ENCODE measurements at places on chromosomes 12 and 14. TPM values are rescaled to one million over a fixed set of nuclear protein-coding genes. Genes with fewer than 3 reads are reported as not detected.
A peak's percentile ranks its signal among the peaks of the same experiment; 100 is the strongest.

IFNG-AS1 gene
- 0.26 TPM for polyA plus RNA-seq

FMNL3 gene
- polyA plus RNA-seq = 58.2 TPM

LRRK2 gene
- 6.5 TPM for polyA plus RNA-seq

GLIPR1L1 gene
- 0.94 TPM for polyA plus RNA-seq

TBX5 gene
- 53.9 TPM for polyA plus RNA-seq

NINJ2 gene
- 2.2 TPM for polyA plus RNA-seq

CD163 gene
- polyA plus RNA-seq = 14.9 TPM

HOXC13 gene
- not detected for polyA plus RNA-seq

HCAR3 gene
- 0.17 TPM for polyA plus RNA-seq

KRT80 gene
- 1.0 TPM for polyA plus RNA-seq

CLEC4D gene
- polyA plus RNA-seq = 0.91 TPM

REC8 gene
- 66.0 TPM for polyA plus RNA-seq

DNA sequence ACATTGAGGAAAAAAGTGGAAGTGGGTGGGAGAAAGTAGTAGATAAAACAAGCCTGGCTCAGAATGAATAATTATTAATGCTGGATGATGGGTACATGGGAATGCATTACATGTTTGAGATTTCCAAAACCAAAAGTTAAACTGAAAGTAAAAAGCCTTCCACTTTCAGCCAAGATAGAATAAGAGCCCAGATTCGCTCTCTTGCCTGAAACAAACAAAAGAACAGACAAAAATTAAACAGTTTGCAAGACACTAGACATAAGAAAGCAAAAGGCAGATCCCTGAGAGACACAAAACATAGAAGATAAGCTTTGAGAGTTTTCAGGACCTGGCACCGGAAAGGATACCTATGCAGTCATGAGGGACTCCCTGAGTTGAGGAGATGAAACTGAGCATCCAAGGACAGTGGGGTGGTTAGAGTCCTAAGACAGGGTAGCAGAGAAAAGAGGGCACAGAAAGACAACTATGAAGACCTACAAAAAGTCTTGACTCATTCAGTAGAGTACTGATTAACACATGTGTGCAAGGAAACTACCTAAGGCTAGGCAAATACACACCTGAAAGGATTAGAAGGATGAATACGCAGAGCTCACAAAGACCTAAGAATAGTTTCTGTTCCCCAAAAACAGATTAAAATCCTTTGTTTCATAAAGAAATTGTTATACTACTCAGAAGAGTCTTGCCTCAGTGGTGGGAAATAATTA is 54.1 kb downstream of the CEP83 start:
- no peak for DNase-seq

DNA sequence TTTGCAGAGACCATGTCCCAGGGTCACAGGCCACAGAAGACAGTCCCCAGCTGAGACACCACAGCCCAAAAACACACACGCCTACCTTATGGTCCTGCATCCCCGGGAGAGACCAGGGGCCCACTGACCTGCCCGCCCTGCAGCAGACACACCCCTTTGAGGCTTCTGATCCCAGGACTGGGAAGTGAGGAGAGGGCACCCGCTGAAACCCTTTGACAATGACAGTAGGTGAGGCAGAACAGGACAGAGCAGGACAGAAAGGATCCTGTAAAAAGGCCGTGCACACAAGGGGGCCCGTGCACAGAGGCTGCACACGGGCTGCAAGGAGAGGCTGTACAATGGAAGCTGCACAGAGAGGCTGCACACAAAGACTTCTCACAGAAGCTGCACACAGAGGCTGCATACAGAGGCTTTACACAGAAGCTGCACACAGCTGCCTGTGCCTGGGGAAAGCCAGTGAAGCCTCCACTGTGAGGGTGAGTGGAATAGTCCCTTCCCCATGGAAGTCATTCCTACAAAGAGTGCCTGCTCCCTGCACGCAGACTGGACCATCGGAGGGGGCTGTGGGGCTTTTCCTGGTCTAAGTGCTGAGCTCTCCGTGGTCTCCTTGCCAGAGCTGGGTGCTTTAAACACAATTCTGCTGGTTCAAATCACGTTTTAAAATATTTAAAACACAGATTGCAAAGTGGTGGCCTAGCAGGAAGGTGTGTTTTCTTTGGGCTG is 16.6 kb upstream of the SFSWAP start:
- no peak for DNase-seq

- DNase-seq = no peak
Observed at GRCh38 chr12:119089380-119090013, 89.2 kb upstream of the HSPB8 start.

- peak; percentile 70 for DNase-seq
Observed at GRCh38 chr14:104113631-104114420, 24.6 kb upstream of the KIF26A start.

DNA sequence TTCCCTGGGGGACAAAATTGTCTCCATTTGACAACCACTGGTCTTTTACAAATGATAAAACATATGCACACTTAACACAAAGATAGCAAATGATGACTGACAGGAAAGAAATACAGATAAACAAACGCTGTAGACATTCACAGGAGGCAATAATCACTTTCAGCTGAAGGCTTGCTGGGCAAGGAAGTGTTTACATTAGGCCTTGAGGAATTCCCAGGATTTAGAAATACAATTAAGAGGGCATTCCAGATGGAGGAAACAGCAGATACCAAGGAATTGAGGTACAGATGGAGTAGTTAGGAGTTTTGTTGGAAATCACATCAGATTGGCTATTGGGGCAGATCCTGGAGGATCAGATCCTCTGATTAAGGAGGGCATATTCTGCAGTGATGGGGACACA is 93.9 kb downstream of the DYRK2 start:
- DNase-seq = no peak

GRCh38 chr14:92751819-92752218 is 3.4 kb upstream of the LGMN start:
- DNase-seq = no peak

DNA sequence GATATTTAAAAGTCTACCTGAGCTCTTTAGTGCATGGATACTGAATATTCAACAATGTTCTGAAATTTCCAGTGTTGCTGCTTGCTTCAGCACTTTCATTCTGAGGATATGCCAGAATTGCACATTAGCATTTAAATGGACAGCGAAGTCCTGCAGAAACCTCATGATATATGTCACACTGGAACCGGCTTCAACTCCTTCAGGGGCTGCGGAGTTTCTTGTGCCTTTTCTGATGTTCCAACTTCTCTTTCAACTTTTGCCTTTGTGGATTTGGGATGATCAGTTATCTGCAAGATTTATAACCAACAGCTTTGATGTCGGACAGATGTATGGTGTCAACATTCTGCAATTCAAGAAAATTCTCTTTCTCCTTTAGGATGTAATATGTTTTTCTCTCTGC is 142.5 kb upstream of the LMNTD1 start:
- no peak for DNase-seq

DNA sequence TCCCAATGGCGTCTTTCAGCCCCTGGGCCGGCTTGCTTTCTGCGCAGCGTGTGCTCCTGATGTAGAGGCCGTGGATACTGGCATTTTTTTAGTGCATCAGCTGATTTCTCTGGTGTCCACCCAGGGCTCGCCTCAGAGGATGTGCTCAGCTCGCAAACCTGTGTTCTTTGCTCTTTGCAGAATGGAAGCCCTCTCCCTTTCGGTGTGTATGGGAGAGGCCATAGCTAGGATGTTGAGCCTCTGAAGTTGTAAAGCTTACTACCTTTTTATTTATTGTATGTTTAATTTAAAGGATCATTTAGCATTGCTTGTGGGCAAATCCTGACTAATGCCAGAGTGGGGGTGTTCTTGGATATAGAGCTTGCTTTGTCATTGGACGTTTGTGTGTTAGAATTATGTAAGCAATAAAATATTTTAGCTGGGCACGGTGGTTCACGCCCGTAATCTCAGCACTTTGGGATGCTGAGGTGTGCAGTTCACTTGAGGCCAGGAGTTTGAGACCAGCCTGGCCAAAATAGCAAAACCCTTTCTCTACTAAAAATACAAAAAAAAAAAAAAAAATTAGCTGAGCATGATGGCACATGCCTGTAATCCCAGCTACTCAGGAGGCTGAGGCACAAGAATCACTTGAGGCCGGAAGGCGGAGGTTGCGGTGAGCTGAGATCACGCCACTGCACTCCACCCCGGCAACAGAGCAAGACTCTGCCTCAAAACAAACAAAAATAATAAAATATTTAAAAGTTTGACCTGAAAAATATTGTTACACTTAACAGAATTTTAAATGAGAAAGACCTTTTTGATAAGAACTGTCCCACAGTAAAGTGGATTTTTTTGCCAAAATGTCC is 52.6 kb upstream of the MMP17 start:
- no peak for DNase-seq

DNA sequence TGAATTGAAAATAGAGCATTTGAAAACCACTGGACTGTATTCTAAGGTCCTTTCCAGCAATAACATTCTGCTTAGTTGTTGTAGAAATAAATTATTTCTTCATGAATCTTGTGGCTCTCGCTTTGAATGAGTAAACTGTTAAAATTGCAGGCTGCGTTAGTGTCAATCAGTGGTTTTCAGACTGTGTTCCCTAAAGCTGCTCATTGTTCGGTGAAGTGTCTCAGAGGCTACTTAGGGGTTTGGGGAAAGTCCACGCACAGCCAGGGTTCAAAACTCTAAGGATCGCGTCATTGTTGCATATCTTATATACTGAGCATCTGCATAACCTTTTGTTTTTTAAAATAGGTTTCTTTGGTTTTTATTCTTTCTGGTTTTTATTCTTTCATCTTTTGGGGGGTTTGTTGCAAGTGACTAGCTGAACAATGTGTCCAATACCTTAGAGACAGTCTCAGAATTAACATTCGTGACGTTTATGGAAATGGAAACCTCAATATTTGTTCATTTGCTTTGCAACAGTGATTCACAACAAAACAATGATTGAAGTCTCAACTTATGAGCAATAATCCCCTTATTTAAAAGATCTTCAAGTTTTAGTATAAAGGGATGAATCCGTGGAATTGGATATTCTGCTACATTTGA is 108.1 kb downstream of the TTLL5 start:
- no peak for DNase-seq

- DNase-seq = no peak
Observed at GRCh38 chr14:33647385-33647786, 303.5 kb downstream of the EGLN3 start.

- no peak for DNase-seq
Observed at GRCh38 chr12:5173511-5174011, 129.9 kb downstream of the KCNA5 start.

DNA sequence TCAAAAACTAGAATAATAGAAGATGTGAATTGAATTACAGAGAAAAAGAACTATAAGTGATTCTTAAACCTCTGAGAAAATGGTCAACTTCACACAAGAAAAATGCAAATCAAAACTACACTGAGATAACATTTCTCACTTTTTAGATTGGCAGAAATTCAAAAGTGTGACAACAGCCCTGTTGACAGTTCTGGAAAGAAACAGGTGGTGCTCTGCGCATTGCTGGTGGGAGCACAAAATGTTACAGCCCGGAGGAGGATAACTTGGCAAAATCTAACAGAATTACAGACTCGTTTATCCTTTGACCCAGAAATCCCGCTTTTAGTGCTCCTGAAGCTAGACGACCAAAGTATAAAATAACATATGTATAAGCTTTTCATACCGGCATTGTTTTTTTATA is 222.5 kb upstream of the CNTN1 start:
- no peak for DNase-seq

DNA sequence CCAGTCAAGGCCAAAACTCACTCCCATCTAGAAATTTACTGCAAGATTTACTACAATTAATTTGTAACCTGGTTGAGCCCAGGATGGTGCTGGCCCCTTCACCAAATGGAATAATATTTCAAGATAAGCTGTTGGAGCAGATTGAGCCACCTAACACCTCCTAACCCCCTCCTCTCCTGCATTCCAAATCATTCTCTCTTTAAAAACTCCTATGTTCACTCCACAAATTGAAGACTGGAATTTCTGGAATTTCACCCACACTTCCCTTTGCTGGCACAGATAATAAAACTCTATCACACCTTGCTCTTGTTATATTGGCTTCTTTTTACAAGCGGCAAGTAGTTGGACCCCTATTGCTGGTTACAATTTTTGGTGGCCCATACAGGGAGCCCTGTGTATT is 41.7 kb downstream of the MIS18BP1 start:
- no peak for DNase-seq

GRCh38 chr14:97791072-97791471 is 993.9 kb downstream of the VRK1 start:
- no peak for DNase-seq

GRCh38 chr14:77155083-77155482 is 13.5 kb upstream of the ZDHHC22 start:
- DNase-seq = no peak

GRCh38 chr12:108313606-108314351 is 25.3 kb downstream of the CMKLR1 start:
- peak; percentile 52 for DNase-seq

DNA sequence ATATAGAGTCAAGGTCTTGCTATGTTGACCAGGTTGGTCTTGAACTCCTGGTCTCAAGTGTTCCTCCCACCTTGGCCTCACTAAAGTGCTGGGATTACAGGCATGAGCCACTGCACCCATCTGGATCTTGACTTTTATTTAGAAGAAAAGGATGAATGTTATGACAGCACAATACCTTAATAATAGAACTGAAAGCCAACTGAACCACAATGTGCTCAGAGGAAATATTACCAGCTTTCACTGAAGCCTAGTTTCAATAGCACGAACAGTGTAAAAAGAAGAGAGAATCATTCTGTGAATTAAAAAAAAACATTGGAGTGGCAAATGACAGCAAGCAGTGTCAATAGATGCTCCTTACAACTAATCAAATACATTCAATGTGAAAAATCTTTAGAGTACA is 239.2 kb upstream of the RMST start:
- DNase-seq = no peak

GRCh38 chr14:57879516-57879915 is 13.6 kb upstream of the SLC35F4 start:
- no peak for DNase-seq

- DNase-seq = no peak
Observed at GRCh38 chr12:69569236-69569635, 16.0 kb upstream of the CCT2 start.

DNA sequence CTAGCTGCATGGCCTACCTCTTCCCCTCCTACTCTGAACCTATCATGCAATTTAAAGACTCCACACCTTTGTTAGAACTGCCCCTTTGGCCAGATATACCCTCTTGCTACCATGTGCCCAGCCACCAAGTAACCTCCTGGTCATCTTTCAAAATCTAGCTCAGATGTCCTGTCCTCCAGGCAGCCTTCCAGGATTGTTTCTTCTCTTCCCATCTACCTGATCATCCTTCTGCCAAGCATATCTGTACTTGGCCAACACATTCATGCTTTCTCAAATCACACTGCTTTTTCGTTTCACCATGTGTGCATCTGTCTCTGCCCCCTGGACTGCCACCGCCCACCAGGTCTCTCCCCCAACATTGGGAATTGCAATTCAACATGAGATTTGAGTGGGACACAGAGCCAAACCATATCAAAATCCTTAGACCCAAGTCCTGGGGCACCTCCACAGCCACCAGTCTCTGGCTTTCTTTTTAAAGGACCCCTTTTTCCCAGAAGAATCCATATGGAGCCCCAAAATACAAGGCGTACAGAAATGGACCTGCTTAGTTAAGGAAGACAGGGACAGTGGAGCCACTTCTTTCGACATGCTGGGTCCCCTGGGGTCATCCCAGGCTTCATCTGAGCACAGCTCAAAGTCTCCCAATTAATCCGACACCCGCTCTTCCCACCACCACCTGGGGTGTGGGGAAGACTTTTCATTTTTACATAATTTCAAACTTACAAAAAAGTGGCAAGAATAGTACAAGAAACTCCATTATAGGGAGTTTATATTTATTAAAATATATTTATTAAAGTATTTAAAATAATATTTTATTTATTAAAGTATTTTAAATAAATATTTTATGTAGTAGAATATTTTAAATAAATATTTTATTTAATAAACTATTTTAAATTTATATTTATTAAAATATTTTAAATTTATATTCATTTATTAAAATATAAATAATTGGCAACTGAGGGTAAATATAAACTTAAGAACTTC is 7.9 kb upstream of the CMKLR1 start:
- no peak for DNase-seq

Measured in left lung (tissue), 14 donors.